CD4-positive, alpha-beta T cell treated with Interleukin-4 for 1 hour (primary cell): ENCODE measurements at places on chromosomes 7 and 10.

DNA sequence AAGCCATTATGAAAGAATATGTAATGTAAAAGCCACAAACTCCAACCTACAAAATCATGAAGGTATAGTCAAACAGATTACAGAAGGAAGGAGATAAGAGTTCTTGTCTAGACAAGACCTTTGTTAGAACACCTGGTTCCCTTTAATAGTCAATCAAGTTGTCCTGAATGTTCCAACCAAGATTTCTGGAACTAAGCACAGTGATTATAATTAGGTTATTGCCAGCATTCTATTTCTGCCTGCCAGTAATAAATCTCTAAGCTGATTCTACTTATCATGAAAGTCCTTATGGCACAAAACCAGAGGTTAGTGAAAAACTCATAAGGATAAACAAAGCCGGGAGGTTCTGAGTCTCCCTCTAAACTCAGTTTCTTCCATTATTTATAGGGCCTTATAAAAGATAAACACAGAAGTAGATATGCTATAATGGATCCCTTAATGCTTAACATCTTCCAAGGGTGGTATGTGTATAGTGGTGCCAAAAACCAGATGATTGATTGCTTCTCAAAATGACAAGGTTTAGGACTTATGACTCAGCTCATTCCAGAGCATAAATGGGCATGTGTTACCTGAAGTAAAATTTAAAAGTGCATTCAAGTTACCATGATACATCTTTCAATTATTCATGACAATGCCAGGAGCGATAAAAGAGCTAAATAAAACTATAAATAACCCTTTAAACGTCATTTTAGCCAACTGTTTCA is 237.2 kb downstream of the CSTF2T start:
- DNase-seq, result no peak

DNA sequence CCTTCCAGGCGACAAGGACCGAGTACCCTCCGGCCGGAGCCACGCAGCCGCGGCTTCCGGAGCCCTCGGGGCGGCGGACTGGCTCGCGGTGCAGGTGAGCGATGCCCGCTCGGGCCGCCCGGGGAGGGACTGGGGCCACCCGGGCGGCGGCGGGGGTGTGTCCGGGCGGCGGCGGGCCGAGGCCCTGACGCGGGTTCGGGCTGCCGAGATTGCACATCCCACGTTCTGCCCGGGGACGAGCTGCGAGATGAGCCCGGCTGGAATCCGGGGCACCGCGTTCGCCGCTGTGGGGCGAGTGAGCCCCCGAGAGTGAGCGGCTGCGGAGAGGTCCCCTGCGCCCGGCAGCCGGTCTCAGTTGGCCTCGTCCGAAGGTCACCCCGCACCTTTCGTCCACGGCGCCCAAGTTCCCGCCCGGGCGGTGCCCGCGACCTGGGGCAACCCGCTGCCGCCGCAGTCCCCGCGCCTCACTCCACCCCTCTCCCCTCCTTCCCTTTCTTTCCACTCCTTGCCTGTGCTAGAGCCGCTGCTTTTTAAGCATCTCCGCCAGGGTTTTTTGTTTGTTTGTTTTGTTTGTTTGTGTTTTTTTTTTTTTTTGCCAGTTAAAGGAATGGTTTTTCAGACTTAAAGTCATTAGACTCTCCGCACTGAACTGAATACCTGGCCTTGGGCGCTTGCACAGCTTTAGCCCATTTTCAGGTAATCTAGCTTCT is 515 bp downstream of the RALA start:
- DNase-seq, result no peak

DNA sequence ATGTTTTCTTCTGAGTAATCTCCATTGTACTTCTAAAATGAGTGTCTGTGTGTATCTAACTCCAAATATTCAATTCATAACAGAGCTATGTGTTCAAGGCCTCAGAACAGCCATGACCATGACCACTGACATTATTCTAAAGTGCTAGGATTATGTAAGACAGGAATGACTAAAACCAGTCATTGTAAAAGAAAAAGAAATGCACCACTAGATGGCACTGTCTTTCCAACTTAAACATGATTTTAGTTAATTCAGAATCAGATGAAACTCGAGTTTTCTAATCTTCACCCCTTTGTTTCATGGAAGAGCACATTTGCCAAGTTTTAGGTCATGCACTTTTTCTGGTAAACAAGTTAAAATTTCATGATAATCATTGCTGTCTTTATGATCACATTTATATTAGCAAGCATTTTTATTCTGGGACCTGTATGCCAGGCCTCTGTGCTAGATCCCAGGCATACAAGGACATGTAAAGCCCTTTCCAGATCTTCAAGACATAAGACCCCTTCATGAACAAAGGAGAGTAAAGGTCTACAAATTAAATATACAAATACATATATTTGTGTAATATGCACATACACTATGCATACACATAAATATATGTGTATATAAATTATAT is 26.1 kb upstream of the RSU1 start:
- peak; percentile 79 for DNase-seq

- no peak for DNase-seq
Observed at GRCh38 chr7:151080067-151080521, 515 bp downstream of the FASTK start.

- no peak for DNase-seq
Observed at GRCh38 chr10:24444337-24444736, 235.4 kb downstream of the KIAA1217 start.

DNA sequence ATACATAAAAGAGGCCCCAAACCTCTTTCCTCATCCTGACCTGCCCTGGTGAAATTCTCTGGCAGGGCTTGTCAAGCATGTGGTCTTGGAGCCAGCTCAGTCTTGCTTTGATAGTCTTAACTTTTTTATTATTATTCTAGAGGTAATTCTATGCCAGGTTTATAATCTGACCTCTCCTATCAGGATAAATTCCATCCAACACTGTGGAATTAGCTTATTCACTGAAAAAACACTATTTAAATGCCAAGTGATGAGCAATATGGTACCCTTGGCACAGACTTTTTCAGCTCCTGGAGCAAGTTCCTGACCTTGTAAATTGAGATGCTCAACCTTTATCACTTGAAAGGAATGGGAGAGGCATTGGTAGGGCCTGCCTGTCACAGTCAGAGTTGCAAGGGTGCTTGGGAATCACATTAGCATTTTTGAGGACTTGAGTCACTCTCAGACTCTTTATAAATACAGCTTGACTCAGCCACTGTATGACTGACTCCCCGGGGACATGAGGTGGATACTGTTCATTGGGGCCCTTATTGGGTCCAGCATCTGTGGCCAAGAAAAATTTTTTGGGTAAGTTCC is at the start of gene CPA4:
Gene CPA4, plus strand, starts transcription at position 480 of the 576 bp plus-strand sequence. Its CDS starts 20 bp downstream, at position 500.
- DNase-seq, result no peak

DNA sequence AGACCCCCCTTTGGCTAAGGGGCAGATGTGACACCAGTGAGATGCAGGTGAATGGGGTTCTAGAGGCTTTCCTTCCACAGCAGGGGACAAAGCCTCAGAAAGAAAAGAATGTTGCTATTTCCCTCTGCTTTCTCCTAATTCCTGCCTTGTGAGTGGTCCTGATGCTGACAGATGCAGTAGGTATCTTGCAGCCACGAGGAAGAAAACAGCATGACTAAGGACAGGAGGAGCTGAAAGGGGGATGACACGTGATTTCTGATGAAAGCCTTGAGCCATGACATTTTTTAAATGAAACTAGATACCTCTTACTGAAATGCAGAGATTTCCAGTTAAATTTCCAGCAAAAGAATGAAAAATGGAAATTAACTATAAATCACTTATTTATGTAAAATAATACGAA is 92.4 kb downstream of the C1GALT1 start:
- DNase-seq, result no peak

DNA sequence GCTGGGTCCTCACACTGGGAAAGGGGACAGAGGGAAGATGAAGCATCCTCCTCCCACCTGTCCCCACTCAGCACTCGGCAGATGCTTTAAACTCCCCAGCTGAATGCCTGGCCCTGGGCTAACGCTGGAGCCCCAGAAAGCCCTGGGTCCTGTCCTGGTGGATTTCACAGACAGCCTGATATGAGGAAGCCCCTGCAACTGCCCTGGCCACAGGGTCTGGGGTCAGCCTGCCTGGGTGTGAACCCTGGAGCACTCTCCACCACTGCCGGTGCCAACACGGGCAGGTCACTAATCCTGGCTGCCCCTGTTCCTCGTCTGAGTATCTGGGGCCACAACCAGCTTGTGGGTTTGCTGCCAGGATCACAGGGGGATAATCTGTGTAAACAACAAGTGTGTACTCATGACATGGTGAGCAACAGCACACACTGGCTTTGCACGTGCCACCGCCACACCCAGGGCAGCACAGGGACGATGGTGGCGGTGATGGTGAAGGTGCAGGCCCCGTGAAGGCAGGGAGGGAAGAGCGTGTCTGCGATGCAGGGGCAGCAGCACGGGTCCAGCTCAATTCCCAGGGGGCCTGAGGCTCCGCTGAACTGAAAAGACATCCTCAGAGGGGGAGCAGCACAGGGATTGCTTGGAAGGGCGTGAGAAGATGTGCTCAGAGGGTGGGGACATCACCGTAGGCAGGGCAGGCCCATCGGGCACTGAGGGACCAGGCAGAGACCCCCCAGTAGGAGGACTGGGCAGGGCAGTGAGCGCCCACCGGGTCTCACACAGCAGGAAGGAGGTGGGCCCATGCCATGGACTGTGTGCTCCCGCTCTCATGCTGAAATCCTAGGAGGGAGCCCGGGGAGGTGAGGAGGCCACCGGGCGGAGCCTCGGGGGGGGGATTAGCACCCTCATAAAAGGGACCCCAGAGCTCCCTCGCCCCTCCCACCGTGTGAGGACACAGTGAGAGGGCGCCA is 238.7 kb downstream of the MAD1L1 start:
- no peak for DNase-seq

GRCh38 chr7:91814189-91814588 is 66.3 kb downstream of the MTERF1 start:
- DNase-seq, result no peak

DNA sequence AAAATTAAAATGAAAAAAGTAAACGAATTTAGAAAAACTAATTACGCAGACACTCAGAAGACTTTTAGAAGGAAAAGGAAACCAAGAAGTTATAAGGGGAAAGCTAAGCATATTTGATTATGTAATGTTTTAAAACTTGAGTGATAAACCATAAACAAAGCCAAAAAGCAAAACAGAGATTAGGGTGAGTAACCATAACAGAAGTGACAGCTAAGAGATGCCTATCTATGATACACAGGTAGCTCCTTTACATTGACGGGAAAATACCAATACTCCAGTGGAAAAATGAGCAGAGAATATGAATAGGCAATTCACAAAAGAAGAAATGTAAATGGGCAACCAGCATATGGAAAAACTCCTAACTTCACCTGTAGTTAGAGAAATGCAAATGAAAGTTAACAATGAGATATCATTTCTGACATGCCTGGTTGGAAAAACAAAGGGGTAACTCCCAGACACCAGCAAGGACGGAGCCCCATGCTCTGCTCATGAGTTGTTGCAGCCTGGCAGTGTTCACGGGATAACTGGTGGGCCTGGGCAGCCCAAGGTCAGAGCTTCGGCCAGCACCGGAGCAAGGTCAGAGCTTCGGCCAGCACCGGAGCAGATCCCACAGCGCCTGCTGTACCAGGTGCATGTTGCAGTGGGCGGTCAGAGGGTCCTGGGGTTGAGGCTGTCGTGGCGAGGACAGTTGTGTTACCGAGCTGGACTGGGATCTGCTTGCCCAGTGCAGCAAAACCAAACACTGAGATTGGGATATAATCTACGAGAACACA is 58.9 kb downstream of the ALOX5 start:
- DNase-seq, result no peak

DNA sequence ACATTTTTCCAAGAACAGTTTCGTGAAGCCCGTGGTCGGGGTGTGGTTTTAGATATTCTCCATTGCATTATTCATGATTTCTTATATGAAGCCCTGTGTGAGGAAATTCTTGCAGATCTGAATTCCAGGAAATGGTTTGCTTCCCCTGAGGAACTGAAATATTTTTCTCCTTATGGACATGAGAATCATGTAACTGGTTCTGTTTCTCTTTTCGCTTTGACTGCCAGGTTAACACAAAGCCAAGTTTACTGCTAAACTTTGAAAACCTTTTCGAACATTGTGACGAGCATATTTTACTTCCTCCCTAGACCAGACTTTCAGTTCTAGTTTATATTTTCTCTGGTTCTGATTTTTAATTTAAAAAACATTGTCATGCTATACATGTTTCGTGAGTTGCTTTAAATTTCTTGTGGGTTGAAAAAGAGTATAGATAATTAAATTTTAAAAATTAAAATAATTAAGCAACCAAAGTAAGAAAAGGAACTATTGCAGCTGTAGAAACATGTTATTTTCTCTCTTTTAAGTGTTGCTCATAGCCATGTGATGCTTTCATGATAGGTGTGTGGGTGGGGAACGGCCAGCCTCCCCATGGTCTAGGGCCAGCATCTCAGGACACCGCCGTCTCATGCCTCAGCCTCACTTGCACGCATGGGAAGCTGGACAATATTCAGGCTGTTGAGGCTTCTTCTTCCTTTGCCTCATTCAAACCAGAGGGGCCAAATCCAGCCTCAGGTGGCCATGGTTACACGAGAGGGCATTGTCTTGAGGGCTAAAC is 97.1 kb downstream of the CREB5 start:
- DNase-seq, result no peak

DNA sequence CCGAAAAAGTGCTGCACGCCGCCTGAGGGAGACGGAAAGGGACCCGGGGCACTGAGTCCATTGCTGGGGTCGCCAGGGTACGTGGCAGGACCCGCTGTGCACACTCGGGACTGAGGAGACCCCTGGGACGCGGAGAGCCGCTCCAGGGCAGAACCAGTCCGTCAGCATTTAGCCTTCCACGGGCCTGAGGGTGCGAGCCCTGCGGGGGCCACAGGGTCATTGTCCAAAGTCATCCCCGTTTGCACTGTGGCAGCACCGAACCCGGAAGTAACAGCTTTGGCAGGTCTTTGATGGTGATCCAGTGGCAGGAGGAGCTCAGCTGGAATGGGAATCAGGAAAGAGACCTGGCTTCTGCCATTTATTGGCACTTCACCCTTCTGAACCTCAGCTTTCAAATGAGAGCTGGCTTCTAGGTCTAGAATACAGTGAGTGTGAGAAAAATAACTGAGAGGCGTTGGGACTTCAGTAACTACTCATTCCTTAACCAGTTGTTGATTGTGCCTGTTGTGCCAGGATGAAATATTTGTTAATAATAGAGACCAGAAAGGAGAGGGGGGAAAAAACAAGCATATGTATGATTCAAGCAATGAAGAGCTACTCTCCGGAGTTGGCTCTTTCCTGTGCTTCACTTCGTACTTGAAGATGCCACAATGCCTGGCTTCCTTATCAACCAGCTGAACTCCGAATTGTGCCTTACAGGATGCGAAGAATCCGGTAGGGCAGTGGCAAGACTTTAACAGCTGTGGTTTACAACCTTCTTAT is 811 bp upstream of the ARHGAP12 start:
- DNase-seq, result peak; percentile 33
